ENCODE measurements at places on chromosomes 4 and X.
A peak's percentile ranks its signal among the peaks of the same experiment; 100 is the strongest.

DNA sequence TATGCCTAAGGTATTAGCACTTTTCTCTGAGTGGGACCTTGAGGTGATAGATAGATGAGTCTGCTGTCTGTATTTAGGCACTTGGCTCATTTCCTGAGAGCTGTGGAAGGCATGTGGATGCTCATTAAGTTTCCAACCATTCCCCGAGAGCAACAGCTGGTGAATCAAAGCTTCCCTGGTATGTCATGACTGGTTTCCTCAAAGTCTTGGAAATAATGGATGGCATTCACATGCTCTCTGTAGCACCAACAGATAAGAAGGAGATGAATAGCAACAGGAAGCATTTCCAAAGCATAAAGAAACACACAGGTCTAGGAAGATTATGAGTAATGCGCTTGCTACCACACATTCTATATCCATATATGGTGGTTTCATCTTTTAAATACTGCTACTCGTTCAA, 118.3 kb upstream of the ETNPPL start:
- DNase-seq: no peak

GRCh38 chr4:30839583-30840520, 119.7 kb downstream of the PCDH7 start:
- no peak for DNase-seq

DNA sequence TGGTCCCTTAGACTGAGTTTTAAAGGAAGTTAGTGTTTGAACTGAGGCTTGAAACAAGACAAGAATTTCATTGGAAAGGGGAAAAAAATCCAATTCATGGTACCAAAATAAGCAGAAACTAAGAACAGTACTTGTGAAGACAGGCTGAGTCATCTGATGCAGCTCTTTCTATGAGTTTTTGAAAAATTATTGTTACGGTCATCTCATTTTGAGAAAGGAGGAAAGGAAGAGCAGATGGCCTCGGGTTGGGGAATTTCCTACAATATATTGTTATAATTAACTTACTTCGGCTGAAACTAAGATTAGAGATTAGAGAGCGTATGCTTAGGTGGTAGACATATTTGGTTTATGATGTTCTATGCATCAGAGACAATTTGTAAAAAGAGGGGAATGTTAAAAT, 2164.8 kb upstream of the AGA start:
- DNase-seq: no peak

- no peak for DNase-seq
These were observed 58.6 kb upstream of the TLL1 start for GRCh38 chr4:165814256-165815020.

DNA sequence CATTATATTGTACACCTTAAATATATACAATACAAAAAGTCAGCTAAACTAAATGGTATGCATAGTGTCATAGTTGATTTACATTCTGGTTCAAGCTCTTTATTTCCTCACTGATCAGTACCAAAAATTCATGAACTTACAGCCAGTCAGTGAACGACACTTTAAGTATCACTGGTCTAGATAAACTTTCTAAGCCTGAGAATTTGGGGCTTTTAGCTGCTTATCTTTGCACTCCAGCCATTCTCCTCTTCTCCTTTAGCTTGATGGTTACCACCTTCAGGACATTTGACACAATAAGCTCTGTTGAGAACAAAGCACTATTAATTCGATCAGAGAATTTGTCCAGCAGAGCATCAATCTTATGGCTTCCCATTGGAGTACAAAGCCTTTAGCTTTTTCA, 83.0 kb upstream of the ALG13 start:
- DNase-seq: no peak

DNA sequence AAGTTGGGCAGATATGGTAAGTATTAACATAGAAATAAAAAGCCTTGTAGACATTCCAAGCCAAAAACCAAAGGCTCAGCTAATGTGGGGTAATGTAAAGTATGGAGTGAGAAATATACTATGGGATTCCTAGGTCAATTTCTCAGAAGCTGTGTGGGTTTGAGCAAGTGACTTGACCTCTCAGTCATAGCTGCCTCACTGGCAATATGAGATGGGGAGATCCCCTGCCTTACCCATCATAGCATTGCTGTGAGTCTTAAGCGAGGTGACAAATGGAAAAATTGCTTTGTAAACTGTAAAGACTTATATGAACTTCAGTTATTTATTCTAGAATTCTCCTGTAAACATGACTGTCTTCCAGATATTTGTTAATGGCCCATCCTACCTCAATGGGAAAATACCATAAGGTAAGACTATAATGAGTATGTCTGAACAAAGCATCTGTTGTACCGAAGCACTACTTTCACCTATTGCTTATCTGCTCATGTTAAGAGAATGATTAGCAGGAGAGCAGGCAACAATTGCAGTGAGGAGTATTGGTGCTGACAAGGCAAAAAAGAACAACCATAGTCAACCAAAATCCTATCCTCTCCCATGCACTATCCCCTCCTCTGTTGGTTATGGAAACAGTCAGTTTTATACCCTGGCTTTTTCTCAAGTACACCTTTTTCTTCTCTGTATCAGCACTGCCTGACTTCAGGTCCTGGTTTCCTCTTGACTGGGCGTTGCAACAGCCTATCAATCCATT, 44.1 kb upstream of the TRPC3 start:
- DNase-seq: no peak

DNA sequence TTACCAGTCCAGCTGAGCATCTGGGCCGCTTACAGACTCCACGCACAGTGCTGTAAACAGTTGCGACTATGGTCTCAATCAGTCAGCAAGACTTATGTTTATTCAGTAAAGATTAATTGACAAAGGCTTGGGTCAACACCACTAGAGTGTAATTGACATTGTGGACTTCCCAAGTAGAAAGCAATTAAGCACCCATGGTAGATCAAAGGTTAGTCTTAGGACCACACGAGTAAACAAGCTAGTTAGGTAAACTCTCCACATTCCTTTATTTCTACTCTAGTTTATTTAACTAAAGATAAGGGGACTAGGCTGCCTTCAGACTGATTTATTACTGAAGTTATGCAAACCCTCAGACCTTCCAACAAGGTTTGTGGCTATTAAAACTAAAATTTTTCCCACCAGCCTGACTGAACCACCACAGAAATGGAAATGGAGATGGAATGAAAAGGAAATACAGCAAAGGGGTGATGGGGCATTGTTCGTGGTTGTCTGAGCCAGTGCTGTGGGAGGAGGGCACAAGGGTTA, 44.2 kb downstream of the MTHFD2L start:
- DNase-seq: peak; percentile 6

DNA sequence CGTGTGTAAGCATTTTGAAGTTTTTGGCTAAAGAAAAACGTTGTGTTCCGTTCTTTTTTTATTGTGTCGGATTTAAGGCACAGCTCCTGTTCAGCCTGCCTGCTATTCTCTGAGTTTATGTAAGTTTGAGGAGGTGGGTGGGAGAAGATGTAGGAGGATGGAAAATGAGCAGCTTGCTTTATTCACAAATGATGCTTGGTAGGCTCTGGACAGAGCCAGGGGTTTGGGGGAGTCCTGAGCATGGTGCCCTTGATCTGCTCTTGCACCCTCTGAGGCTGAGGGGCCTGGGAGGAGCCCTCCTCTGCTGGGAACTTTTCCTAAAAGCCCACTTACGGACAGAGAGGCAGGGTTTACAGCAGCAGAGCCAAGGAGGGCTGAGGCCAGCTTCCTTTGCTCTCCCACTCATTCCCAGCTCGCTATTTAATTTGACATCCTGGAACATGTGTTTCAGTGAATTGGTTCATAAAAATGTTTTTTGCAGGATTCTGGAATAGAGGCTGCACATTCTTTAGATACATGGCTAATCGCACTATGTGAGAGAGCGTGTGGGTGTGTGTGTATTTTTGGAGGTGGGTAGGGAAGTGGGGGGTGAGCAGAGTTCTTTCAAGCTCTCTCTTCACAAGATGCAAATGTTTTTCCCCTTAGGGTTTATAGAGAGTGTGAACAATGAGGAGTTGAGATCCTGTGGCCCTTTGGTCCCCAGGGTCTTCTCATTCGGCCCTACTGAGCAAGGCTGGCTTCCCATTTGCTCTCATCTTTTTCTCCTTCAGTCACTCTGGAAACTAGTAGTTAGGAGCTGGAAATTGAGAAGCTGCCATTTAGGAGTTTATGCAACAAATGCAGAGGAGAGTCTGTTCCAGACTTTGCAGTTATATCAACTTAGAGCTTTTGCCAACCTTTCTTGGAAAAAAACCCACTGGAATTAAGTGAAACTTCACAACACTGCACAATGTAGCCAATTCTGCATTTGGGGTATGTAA, 32.1 kb downstream of the TMEM131L start:
- no peak for DNase-seq

- DNase-seq: no peak
These were observed 162.9 kb downstream of the SMIM20 start for GRCh38 chr4:26076896-26077295.

DNA sequence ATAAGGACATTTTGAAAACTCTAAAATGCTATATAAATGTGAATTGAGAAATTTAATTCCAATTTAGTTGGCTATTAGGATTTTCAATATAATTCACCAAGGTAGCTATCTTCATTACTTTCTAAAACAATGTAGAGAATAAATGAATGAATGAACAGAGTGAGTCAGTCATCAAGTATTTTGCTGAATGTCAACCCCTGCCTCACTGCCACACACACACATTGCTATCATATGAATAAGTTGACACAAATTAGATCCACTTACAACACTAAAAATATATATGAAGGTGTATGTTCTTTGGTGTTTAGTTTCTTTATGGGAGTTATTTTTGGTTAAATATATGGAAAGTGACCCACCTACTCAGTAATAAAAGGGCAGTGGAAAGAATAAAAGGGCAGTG, 141.4 kb upstream of the SMIM10 start:
- DNase-seq: no peak

- no peak for DNase-seq
These were observed 55.1 kb downstream of the GALNT7 start for GRCh38 chr4:173223743-173224142.

GRCh38 chrX:1386338-1387127, 5.4 kb downstream of the SLC25A6 start:
- DNase-seq: no peak

DNA sequence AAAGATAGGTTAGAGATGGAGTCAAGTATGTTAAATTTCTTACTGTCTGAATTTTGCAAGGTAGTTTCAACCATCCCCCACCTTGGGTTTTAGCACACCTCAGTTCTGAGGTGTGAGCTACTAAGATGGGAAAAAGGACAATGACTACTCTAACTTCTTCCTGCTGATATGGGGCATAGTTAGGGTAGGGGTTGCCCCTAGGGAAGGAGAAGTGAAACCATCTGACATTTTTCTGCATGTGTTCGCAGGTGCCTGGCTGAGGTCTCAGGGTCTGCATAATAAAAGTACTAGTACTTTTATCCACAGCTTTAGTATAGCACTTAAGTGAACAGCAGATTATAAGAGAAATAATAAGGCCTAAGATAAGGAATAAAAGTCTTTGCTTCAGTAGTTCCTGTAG, 129.5 kb upstream of the CYSLTR1 start:
- no peak for DNase-seq

DNA sequence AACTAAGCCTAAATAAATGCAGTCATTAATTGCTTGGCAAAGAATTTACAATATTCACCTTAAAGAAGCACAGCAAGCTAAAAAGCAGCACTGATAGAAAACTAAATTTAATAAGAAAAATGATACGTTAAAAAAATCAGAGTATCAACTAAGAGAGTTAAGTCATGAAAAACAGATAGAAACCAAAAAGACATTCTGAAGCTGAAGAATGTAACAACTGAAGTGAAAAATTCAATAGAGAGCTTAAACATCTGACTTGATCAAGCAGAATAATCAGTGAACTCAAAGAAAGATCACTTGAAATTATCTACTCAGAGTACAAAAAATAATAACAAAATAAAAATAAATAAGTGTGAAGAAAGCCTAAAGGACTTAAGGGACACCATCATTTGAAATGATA, 588.0 kb upstream of the HS3ST1 start:
- DNase-seq: no peak

DNA sequence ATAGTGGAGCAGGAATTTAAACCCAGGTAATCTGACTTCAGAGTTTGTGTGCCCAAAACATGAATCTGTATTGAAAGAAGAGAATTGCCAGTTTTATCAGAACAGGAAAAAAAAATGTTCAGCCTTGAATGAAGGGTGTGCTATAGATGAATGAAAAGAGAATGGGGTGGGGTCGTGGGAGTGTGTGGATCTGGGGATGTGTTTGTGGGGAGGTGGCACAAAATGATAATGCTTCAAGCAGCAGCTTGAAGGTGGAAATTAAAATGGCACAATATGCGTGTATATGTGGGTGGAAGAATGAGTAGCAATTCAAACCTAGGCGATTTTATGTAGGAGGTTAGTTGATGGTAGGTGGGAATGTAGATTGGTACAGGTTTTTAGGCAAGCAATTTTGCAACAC, 122.2 kb downstream of the IL1RAPL1 start:
- no peak for DNase-seq

GRCh38 chr4:6221851-6222760, 21.8 kb upstream of the JAKMIP1 start:
- peak; percentile 94 for DNase-seq

DNA sequence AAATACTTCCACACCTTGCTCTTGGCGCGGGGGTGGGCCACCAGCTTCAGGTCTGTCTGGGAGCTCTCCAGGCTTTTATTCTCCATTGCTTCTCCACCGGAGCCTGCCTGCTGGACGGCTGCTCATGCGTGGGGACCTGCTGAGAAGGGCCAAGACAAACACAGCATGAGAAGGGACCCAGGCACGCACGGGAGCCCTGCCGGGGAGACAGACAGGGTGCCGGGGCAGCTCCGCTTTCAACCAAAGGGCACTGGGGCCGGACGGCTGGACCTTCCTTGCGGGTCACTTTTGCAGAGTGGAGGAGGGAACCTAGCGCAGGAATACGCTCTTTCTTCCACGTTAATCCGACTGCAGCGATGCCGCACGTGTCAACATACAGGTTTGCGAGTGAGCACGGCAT, 10.1 kb downstream of the DHRSX start:
- no peak for DNase-seq

GRCh38 chr4:154120006-154120676, 331.3 kb upstream of the SFRP2 start:
- DNase-seq: no peak

DNA sequence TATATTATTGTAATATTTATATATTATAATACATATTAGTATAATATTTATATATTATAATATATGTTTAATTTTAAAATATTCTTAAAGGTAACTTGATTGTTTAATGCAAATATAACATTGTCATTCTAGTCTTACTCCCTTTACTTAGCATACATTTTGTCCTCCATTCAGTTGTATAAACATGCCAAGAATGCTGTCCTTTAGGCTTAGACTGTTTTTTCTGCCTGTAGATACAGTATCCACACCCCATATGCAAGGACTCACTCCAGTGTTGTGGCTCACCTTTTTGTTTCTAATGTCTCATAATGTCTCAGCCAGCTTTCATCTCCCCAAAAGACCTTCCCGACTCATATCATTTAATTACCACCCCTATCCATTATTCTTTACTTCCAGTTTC, 2110.0 kb downstream of the PCDH7 start:
- no peak for DNase-seq

DNA sequence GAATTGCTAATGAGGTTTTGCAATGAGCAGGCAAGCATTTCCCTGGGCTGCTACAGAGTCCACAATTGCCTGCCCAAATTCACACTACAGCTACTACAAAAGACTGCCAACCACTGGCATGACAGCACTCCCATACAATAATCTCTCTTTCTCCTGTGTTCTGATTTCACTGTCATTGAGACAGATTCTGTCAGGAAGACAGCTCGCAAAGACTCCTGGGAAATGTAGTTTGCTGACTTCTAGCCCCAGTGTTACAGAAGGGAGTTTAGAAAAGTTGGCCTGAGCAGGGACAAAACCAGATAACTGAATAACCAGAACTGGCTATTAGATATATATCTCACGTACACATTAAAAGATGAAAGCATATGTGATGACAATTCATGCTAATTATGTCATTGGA, 1231.3 kb upstream of the PRKX start:
- no peak for DNase-seq

Data from HEK293T (cell line).